ENCODE measurements at places on chromosomes 11 and 22.
A peak's percentile ranks its signal among the peaks of the same experiment; 100 is the strongest.

DNA sequence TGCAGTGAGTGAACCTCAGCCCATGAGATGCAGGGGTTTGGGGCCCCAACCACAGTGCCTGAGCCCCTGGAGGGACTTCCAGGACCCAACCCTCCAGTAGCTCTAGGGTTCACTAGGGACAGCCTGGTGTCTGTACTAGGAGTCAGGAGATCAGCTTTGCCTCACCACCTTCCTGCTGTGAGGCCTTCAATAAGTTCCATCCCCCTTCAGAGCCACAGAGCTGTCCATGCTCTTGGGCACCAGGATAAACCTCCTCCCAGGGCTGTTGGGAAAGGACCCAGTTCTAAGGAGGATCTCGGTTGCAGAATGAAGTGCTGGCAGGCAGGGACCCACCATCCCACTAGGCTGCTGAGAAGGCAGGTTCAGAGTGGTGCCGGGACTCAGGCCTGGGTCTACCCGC lies 9.7 kb downstream of the ARHGEF17 start:
- DNase-seq = no peak

DNA sequence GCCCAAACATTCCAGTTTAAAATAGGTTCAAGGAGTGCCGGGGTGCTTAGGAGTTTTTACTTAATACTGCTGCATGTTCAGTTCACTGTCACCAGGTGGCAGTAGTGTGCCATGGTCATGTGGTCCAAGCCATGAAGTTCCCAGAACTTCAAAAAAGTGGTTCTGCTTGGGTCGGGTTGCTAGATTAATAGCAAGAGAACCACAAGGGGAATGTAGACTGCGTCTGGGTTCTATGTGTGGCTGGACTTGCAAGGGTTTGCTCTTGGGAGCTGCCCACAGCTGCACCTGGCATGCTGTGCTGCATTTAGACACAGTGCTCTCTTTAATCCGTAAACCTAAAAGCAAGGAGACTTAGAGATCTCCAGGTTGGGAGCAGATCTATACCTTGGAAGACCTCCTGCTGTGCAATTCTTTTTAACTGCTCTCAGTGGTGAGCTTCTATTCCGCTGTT lies 6.5 kb upstream of the SPON1 start:
- peak; percentile 45 for DNase-seq

DNA sequence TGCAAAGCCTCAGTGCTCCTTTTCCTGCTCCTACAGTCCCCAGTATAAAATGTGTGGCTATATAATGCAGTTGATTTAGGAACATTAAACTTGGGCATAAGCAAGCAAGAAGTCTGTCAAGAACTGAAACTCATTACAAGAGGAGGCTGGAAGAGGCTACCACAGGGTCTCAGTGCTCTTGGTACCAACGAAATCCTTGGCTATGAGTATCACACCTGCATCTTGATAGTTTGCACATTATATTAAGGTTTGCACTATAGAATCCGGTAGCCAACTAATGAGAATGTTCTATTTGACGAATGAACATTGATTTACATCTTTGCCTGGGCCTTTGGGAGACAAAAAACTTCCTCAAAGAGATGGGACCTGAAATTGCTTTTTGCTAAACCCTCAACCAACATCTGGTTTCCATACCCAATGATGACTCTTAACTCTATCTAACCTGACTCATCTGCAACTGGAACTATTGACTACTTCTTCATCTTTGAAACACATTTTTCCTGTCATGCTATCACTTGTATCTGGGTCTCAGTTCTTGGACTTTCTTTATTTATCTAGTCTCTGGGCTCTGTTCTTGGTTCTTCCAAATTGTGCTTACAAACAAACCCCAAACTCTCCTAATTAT lies 207.2 kb upstream of the CTSC start:
- DNase-seq = no peak

GRCh38 chr11:134332189-134332631 lies 422 bp downstream of the GLB1L2 start:
- DNase-seq = no peak

DNA sequence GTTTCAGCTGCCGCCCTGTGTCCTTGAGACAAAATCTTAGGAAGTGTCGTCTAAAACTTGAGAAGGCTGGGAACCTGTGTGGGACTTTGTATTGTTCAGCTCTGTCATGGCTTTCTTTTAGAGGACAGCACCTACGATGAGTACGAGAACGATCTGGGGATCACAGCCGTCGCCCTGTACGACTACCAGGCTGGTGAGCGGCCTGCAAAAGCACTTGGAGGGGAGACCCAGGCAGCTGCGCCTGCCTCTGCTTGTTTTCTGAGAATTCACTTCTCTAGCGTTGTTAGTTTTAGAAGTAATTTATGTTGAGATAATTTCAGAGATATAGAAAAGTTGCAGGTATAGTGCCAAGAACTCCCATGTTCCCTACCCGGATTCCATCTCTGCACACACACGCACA lies 35.2 kb downstream of the CTTN start:
- DNase-seq = no peak

DNA sequence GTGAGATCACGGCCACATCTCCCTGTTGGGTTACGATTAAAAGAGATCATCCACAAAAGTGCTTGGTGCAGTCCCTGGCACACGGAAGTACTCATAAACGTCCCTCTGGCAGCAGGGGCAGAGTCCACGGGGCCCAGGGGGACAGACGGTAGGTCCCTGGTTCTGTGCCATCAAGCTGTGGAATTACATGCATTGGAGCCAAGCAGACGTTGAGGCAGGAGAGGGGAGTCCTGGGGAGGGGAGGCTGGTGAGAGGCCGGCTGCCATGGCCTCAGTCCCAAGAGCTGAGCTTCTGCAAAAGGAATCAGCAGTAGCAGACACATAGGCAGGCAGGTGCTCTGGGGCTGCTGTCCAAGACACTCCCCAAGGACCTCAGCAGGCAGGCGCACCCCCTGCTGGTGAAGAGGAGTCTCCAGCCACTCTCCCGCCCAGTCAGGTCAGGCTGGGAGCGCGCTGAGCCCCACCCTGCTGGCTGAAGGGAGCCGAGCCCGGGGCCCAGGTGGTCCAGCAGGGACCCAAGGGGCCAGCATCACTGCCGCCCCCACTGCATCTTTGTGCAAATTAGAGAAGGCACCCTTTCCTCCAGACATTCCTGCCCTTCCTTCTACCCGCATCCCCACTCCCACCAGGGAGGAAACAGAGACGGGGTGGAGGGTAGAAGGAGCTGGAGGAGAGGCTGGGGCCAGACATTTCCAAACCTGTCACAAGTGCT lies 7.6 kb upstream of the KCTD17 start:
- peak; percentile 66 for DNase-seq

DNA sequence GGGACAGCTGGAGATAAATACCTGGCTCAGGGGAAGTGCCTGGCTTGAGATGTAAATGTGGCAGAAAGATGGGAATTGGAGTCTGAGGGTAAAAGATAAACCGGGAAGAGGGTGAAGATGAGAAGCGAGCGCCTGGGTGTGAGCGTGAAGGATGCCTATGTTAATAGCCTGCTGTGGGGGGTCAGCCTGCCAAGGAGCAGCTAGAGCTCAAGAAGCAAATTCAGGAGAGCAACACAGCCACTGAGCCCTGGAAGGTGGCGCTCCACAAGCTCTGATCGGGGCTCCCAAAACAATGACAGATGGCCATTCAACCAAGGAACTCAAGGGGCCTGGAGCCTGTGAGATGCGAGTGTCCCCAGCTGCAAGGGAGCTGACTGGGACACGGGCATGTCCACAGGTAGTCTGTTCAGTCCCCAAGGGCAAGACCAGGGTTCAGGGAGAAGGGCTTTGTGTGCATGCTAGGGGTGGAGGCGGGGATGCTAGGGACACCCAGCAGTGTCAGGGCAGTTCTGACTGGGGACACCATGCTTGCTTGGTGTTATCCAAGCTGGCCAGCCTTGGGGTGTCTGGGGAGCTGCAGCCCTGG lies 2.8 kb downstream of the GSC2 start:
- no peak for DNase-seq

- DNase-seq = no peak
Observed at GRCh38 chr22:46796566-46797195, 34.2 kb downstream of the TBC1D22A start.

GRCh38 chr11:131807876-131808275 lies 437.5 kb downstream of the NTM start:
- no peak for DNase-seq

- no peak for DNase-seq
Observed at GRCh38 chr11:17611503-17612220, 64.6 kb downstream of the OTOG start.
